ENCODE measurements at places on chromosomes 3 and 15.

DNA sequence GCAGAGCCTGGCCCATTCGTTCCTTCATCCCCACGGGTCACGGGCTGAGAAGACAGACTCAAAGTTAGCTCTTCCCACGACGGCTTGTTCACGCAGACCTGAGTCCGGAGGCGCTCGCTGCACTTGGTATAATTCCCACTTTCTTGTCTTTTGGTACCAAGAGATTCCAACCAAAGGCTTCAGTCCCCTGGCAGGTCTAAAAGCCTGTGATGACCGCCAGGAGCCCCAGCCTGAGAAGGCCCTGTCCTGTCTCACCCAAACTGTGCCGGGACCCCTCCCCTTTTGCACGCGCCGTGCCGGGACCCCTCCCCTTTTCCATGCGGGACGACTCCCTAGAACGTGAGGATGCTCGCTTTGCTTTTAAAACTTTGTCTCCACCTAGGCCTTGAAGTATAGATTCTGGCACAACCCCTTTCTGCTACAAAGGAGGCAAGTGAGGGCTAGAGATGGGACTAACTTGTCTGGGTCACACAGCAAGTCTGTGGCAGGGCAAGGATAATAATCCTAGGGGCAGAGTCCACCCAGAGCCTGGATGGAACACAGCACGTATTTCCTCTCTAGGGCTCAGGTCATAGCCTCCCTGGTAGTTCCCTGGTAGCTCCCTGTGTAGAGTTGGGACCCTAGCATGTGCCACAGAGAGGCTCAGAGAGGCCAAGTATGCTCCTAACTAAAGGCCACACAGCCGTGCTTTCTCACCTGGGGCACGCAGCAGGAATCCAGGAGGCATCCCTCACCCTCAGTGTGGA, 211.3 kb downstream of the XXYLT1 start:
- DNase-seq, result peak; percentile 74

GRCh38 chr3:64773137-64773536, 85.3 kb upstream of the ADAMTS9 start:
- DNase-seq, result no peak

GRCh38 chr3:70840106-70840870, 527.9 kb upstream of the MDFIC2 start:
- DNase-seq, result no peak

DNA sequence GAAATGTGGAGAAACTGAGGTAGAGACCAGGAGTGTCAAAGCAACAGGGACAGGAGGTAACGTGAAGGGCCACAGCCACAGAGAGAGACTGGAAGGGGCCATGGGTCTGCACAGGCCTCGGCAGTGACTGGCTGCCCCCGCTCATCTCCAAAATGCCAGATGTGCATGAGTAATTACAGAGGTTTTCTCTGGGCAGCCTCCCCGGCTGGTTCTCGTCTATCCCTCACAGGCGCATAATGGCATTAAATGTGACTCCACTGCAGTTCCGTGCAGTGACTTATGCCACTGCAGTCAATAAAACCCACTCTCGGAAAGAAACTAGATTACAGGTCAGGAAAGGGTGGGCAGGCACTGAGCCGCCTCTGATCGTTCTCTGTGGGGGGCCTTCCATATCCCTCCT, 74.7 kb downstream of the WDR76 start:
- DNase-seq, result no peak

GRCh38 chr3:61181874-61182273, 69.4 kb downstream of the FHIT start:
- DNase-seq, result no peak

- no peak for DNase-seq
Measured at GRCh38 chr3:58308728-58309127, 2.4 kb downstream of the HTD2 start.

Measured in chondrocyte (in vitro differentiated cells).